ENCODE measurements at places on chromosomes 5 and 9.

DNA sequence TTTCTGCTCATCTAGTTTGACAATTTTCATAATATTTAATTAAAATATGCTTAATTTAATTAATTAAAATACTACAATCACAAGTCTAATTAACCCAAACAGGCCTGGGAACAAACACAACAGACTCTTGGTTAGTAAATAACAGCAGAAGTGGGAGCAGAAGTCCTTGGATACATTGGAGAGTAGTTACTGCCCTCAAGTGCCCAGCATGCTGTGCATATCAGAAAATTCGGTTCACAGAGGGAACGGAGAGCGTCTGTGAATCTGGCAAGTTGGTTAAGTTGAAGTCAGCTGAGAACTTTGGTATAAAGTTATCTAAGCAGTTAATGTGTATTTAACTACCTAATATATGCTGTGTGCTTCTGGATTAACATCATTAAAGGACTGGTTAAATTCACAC is 87.0 kb upstream of the ATG10 start:
- no peak for DNase-seq

GRCh38 chr5:169213479-169213878 is 87.5 kb downstream of the SLIT3 start:
- DNase-seq, result no peak

DNA sequence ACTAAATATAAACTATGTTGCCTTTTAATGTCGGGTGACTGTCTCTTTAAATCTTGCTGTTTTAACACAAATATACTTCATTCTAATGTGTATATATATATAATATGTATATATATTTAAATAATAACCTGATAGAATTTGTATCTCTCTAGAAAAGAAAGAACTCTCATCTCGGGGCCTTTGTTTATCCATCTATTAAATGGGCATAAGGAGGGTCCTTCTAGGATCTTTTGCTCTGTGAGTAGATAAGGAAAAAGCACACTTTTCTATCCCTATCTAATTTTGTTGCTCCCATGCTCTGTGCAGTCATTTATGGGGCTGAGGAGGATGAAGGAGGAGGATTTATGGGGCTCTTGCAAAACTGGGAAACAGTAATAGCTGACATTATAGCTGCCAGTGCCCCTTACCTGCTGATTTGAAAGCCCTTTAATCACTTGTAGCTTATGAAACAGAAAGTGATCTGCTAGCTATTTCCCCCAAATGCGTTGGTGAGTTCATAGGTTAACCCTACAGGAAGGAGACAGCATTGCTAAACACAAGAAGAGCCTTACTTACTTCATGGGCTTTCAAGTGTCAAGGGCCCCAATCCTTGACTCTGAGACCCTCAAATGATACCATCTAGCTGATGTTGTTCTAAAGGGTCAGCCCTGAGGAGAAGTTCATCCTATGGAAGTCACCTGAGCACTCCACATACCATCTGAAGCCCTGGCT is 5.8 kb upstream of the PPARGC1B start:
- peak; percentile 60 for DNase-seq

DNA sequence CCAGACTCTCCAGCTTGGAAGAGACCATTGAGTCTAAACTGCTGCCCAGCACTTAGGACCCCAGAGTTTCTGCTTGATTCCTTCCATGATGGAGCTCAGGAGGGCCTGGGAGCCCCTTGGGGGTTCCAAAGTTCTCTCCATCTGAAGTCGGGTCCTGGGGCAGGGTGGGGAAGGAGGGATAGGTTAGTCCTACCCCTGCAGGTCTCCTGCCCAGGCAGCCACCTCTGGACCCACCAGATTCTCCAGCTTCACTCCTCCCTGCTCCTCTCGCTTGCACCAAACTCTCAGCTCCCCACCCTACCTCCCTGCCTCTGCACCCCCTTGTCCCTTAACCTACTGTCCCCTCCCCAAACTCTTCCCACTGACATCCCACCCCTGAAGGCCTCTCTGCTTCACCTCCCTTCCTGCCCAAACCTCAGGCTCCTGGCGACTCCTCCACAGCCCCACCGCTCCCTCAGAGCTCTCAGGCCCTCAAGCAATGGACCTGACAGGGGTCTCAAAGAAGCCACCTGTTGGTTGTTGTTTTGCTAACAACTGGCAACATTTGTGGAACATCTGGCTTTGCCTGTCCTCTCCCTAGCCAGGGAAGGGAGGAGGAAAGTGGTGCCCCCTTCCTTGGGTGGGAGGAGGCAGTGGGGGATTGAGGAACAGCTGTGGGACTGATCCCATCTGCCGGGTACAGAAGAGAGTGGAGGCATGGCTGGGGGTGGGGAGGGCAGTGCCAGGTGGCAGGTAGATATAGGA is 137.5 kb downstream of the RGS3 start:
- no peak for DNase-seq

- no peak for DNase-seq
These were observed 127.0 kb upstream of the PALM2AKAP2 start for GRCh38 chr9:109652971-109653370.

DNA sequence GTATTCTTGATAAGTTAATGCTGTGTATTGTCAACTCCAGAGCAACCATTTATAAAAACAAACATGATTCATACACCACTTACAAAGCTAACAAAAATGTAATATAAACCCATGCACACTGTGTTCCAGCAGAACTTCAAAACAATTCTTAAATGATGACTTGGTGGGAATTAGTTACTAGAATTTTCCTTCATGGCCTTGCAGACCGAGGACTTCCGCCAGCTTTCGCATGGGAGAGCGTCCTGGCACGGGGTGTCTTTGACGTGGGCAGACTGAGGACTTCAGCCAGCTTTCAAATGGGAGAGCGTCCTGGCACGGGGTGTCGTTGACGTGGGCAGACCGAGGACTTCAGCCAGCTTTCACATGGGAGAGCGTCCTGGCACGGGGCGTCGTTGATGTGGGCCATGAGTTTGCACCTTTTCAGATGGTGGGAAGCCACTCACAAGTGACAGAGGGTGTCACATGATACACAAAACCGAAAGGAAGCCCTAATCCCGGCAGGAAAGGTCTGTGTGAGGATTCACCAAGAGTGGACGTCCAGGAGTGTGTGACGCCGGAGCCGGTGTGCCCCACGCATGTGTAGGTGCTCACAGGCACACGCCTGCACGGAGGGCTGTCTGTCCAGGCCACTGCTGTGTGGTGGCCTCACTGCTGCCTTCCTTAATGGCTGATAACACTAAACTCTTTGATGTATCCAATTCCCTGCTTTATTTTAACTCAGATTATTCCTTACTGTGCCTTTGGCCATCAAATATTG is 211.3 kb upstream of the IRX4 start:
- DNase-seq, result no peak

DNA sequence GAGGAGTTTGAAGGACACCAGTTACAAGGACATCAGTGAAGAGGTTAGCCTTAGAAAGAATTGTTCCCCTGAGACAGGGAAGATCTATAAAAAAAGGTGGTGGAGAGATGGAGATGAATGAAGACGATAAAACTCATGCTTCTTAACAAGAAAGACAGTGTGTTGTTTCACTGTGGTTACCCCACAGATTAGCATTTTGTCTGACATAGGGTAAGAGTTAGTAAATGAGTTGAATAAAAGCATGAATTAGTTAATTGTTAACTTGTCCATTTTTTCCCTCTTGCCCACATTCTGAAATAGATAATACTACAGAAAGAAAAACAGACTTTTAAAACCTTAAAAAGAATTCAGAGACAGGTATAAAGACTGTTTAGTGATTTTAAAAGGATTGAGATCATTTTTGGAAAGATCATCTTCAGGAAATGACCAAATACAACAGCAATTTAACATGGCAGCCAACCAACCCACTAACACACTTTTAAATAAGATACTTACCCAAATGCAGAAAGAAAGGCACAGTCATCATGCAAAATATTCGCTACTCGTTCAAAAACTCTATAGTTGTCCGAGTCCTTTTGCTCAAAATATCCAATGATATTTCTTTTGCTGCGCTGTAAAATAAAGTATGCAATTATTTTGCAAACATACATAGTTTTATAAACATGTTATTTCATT is 78.5 kb downstream of the ERP44 start:
- no peak for DNase-seq

DNA sequence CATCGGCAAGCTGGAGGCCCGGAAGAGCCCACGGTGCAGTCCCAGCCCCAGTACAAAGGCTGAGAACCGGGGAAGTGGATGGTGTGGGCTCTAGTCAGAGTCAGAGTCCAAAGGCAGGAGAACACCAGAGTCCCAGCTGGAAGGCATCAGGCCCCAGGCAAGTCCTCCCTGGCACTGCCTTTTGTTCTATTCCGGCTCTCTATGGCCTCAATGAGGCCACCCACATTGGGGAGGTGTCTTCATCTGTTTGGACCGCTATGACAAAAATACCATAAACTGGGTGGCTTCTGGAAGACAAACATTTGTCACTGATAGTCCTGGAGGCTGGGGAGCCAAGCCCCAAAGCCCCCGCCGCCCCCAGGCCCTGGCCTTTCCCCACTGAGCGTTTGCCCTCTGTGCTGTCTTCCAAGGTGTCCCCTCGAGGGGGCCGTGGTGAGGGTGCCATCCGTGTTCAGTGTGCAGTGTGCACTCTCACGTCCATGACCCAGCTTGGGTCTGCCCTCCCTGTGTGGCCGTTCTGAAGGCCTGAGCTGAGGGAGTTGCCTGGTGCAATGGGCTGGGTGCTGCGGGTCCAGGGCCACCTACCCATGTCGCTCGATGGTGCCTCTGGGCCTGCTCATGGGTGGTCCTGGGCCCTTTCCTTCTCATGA is 99.1 kb upstream of the PPP1R26 start:
- DNase-seq, result no peak

DNA sequence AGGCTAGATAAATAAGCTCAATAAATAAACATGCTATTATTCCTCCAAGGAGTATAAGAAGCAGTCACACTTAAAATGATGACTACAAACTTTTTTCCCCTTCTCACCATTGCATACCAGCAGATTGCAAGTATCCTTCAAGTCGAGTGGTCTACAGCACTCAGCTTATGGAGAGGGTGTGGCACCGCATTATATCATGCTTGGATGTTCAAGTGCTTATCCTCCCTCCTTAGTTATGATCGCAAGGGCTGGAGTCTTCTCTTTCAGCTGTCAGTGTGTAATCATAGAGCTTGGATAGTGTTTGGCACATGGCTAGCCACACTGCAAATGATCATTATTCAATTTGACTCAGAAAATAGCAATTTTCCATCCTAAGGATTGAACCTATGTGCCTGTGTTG is 124.0 kb downstream of the CARTPT start:
- no peak for DNase-seq

GRCh38 chr5:127577458-127577857 is 60.0 kb downstream of the PRRC1 start:
- no peak for DNase-seq

- DNase-seq, result no peak
These were observed 294.8 kb upstream of the KLF4 start for GRCh38 chr9:107784235-107784958.

- DNase-seq, result no peak
These were observed 139.1 kb downstream of the SV2C start for GRCh38 chr5:76222318-76222717.

GRCh38 chr9:129601082-129601674 is 19.7 kb downstream of the C9orf50 start:
- DNase-seq, result no peak

DNA sequence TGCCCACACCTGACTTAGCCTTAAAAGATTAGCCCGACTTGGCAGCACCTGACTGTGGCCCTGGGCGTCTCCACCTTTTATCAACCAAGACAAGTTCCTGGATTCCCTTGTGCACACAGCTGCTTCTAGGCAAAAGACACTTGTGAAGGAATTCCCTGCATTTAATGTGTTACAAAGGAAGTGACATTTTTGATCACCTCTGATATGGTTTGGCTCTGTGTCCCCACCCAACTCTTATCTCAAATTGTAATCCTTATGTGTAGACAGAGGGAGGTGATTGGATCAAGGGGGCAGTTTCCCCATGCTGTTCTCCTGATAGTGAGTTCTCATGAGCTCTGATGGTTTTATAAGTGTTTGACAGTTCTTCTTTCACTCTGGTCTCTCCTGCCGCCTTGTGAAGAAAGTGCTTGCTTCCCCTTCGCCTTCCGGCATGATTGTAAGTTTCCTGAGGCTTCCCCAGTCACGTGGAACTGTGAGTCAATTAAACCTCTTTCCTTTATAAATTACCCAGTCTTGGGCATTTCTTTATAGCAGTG is 2.6 kb upstream of the CPEB4 start:
- no peak for DNase-seq

DNA sequence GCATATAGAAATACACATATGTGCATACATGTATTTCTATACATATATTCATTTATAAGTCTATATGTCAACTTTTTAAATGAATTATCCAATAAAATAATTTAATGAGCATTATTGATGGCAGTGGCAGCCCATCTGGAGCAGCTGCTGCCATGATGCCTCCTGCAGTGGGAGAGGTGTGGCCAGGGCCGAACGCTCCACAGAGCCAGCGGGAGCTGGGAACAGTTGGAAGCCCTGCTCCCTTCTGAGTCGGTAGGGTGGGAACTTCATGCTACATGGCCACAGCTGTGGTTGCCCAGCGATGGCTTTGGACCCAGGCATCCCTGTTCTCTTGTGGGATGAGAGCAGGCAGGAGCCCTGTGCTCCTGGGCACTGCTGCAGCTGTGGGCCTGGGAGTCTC is 812.4 kb upstream of the CTNND2 start:
- no peak for DNase-seq

DNA sequence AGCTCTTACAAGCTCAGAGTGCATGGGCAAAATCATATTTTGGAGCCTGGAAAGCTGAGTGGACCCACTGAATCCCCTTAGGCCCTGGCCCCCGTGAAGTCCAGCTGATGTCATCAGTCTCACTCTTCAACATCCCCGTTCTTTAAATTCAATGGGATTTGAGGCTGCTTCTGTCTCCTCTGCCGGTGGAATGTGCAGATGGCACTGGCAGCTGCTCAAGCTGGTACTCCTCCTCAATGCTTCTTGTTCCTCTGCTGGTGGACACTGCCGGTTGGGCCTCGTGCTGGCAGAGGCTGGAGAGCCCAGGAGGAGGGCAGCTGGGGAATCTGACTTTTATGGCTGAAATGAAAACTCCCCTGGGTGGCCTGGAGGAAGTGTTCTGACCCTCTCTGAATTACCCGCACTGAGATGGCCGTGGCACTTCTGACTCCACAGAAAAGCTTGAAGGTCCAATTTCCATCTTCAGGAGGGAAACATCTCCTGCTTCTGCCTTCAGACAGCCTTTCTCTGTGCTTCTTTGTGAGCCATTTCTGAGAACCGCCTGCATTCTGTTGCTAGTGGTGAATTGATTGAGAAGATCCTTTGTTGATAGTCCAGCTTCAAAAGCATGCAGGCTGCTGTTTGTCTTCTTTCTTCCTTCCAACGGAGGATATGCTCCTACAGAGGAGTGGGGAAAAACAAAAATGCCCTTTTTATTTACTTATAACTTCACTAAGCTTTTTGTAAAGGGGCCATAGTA is 298.9 kb downstream of the TMEM38B start:
- DNase-seq, result no peak

- no peak for DNase-seq
These were observed 203.2 kb downstream of the GAPVD1 start for GRCh38 chr9:125464591-125465385.

DNA sequence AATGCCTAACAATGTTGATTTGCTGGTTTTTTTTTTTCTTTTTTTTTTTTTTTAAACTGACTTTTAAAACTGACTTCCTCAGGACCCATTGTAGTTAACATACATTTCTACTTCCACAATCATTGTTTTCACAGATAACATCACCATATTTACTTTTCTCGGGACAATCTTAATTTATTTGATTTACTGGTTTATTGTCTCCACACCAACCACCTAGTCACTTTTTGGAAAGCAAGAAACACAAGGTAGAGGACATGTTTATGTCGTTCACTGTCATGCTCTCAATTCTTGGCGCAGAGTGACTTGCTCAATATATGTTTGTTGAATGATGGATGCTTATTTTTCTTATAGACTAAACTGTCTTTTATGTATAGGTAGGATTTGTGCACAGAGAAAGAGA is 2280.7 kb downstream of the MAT2B start:
- no peak for DNase-seq
